ENCODE measurements at places on chromosomes 2 and 18. TPM values are rescaled to one million over a fixed set of nuclear protein-coding genes. Genes with fewer than 3 reads are reported as not detected.

GRCh38 chr2:237096911-237097310 is 11.2 kb downstream of the COPS8 start:
- DNase-seq, result no peak

CNRIP1 gene
- not detected for total RNA-seq

- DNase-seq, result no peak
Measured at GRCh38 chr2:57343391-57344006, 703.1 kb upstream of the VRK2 start.

COPS9 gene
- total RNA-seq, result 95.5 TPM

GRCh38 chr2:48016225-48017019 is 110.1 kb upstream of the FBXO11 start:
- DNase-seq, result no peak

C2orf78 gene
- total RNA-seq, result not detected

RRM2 gene
- total RNA-seq, result 546 TPM

L3MBTL4 gene
- total RNA-seq, result not detected

SPATA3 gene
- total RNA-seq, result not detected

DNA sequence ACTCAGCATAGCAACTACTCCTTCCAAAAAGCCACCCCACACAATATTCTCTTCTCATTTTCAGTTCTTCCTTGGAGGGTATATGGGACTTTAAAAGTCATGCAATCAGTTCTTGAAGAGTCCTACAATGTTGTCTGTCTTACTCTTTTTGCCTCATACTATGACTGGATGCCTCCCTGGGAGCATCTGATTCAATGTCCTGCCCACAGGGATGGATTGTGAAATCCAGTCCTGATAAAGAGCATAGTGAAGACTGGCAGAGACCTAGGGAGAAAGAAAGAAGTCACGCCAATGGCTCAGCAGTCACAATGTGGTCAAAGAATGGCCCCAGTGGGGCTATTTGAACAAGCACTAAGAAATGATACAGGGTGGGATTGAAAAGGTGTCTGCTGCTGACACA is 155.1 kb upstream of the SERPINE2 start:
- DNase-seq, result no peak

- DNase-seq, result no peak
Measured at GRCh38 chr2:54471221-54471711, 15.1 kb downstream of the SPTBN1 start.

VAMP8 gene
- total RNA-seq, result 132 TPM

DNA sequence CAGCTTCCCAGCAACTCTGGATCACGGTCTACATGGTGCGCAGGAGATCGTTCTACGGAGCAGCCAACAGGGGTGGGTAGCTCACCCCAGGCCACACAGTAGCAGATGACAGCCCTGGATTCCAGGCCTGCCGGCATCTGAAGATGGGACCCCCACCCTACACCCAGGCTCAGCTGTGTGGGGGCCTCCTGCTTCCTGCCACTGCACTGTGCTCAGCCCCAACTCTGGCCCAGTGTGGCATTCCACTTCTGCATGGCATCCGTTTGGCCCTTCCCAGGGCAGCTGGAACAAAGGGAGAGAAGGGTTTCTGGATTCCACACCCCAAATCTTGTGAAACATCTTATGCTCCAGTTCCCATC is 9.1 kb downstream of the PER2 start:
- DNase-seq, result no peak

DNA sequence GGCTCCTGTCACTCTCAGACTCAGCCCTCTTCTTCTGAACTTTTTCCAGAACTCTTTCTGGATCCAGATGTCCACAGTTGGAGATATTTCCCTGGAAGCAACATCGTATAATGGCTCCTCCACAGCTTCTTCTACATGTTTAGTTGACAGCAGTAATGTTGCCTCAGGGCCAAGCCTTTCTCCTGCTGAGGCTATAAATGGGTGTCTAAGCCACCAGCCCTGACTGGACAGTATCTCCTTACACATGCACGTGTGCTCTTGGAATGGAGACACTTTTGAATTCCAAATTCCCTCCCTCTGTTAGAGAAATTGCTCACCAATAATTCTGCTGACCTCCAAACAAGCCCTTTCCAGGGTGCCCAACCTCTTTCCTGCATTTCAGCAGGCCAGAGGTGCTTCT is 156.2 kb upstream of the PIK3C3 start:
- DNase-seq, result no peak

MRO gene
- total RNA-seq, result not detected

DNA sequence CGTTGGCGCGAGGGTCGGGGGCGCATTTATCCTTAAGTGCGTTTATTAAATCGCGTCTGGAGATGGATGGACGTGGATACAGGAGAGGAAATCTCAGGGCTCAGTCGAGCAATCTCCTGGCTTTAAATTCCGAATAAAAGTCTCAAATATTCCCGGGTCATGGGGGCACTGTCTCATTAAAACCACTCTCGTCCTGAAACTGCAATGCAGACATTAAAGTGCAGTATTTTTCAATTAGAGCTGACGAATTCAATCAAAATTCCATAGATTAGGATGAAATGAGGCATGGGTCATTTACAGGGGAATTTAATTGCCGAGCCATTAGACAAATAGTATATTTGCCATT is 10.7 kb upstream of the GBX2 start:
- DNase-seq, result no peak

CCDC102B gene
- total RNA-seq, result 1.2 TPM

DNA sequence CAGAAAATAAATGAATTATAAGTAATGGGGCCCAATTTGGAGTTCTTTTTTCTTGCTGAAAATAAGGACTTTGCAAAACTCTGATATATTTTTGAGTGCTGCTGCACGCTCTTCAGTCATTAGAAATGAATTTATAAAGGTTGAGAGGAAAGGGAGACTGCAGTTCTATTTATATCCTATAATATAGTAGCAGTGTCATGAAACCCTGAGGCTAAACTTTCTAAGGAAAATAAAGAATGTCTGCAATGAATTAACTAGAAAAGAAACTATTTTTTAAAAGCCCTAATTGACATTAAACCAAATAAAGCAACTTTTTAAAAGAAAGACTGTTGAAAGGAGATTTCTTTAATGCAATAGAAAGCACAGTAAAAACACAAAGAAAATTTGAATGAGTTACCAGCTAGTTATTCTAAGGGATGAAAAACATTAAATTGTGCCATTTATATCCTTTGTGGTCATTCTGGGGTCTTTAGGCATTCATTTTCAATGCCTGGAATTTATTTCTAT is 1072.8 kb upstream of the TMEFF2 start:
- DNase-seq, result no peak

- no peak for DNase-seq
Measured at GRCh38 chr2:235679471-235679870, 185.6 kb downstream of the AGAP1 start.

CFC1 gene
- not detected for total RNA-seq

VWC2L gene
- total RNA-seq, result not detected

DNA sequence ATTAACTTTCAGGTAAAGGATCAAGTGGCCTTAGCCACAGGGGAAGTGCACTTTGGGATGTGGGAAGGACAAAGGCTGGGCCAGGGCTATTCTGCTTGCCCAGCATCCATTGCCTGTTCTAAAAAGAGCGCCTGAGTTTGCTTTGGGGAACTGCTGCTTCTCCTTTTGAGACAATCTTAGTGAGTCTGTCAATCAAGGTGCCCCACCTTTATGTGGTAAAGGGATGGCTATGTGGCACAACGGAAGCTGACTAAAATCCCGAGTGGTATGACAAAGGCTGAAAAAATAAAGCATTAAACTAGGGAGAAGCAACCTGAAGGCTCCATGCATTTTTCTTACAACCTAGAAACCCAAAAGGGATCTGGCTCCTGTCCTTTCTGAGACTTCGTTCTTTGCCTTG is 540.5 kb downstream of the SLC4A3 start:
- no peak for DNase-seq

GRCh38 chr2:12083713-12084419 is 337.4 kb downstream of the LPIN1 start:
- DNase-seq, result no peak

GRCh38 chr2:102515851-102516250 is 42.8 kb downstream of the SLC9A4 start:
- DNase-seq, result no peak

- no peak for DNase-seq
Measured at GRCh38 chr2:76980067-76980787, 541.9 kb downstream of the LRRTM4 start.

- no peak for DNase-seq
Measured at GRCh38 chr2:63249161-63249560, 198.5 kb downstream of the OTX1 start.

- DNase-seq, result no peak
Measured at GRCh38 chr2:84201158-84201557, 257.9 kb downstream of the SUCLG1 start.

DSEL gene
- total RNA-seq, result 0.15 TPM

DNA sequence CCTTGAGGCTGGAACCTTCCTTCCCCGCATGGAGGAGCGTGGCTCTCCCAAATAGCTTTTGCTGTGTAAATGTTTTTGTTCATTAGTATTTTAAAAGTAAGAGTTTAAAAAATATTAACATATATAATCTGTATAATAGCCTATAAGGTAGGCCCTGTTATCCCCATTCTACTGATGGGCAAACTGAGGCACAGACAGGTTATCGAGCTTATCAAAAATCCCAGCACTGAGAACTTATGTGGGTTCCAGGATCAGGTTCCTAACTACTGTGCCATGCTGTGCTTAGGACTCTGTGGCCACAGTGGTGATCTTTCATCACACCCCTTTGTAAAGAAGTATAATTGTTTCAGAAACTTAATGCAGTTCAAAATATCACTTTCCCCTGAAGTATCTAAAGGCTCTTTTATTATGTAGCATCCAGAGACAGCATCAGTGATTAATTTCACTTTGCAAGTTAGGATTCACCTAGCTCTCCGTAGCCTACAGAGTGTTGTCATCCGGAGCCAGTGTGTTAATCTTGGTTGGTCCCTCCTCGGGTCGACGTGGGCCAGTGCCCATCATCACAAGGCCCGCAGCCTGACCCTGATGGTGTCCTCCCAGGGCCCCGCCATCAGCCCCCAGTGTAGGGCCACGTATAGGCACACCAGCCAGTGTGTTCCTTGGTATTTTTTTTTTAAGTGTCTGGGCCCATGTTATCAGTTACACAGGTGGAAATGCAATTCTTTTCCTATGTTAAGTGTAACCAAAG is 28.7 kb downstream of the CABLES1 start:
- no peak for DNase-seq

CFAP65 gene
- total RNA-seq, result not detected

Data from activated CD4-positive, alpha-beta memory T cell treated with anti-CD3 and anti-CD28 coated beads, Interleukin-2, amount 10 ng/mL, durations not matched to agents 7 days and 5 days (primary cell).